ENCODE measurements at places on chromosomes 3 and 15. TPM values are rescaled to one million over a fixed set of nuclear protein-coding genes. Genes with fewer than 3 reads are reported as not detected.
A peak's percentile ranks its signal among the peaks of the same experiment; 100 is the strongest.

GRCh38 chr15:41284427-41285177, 47.8 kb downstream of the OIP5 start:
- DNase-seq, result no peak
- no peaks in the 10 kb centered on the region for H3K27me3 ChIP-seq
- no peaks in the 10 kb centered on the region for H3K36me3 ChIP-seq

GRCh38 chr3:58026598-58026997, 18.4 kb downstream of the FLNB start:
- no peak overlapping the region for H3K27ac ChIP-seq
- no peaks in the 10 kb centered on the region for H3K36me3 ChIP-seq
- H3K4me3 ChIP-seq, result no peak overlapping the region
- H3K4me1 ChIP-seq, result no peaks in the 10 kb centered on the region
- no peak for DNase-seq

GRCh38 chr3:175456466-175456865, 597.3 kb downstream of the NAALADL2 start:
- no peak overlapping the region for H3K4me3 ChIP-seq
- H3K27me3 ChIP-seq, result no peaks in the 10 kb centered on the region
- no peaks in the 10 kb centered on the region for H3K4me1 ChIP-seq
- no peak overlapping the region for H3K27ac ChIP-seq
- no peaks in the 10 kb centered on the region for H3K36me3 ChIP-seq
- no peak for DNase-seq

DNA sequence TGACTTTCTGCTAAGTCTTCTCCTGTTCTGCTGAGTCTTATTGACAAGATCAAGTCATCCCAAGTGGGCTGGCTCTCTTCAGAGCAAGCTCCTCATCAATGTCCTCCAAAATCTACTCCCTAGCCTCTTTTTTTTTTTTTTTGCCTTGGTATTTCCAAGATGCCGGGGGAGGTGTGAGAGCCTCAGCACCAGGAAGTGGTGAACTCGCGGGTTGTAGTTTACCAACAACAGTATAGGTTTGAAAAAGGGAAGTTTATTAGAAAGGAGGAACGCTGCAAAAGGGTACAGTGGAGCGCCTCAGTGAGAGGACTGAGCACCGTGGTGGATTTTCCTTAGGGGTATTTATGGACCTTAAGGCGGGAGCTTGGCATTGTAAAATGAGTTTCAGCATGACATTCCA, 94.3 kb upstream of the SGO1 start:
- no peaks in the 10 kb centered on the region for H3K4me1 ChIP-seq
- H3K27me3 ChIP-seq, result no peaks in the 10 kb centered on the region
- no peak for DNase-seq
- no peak overlapping the region for H3K27ac ChIP-seq
- no peak overlapping the region for H3K4me3 ChIP-seq
- no peaks in the 10 kb centered on the region for H3K36me3 ChIP-seq

DNA sequence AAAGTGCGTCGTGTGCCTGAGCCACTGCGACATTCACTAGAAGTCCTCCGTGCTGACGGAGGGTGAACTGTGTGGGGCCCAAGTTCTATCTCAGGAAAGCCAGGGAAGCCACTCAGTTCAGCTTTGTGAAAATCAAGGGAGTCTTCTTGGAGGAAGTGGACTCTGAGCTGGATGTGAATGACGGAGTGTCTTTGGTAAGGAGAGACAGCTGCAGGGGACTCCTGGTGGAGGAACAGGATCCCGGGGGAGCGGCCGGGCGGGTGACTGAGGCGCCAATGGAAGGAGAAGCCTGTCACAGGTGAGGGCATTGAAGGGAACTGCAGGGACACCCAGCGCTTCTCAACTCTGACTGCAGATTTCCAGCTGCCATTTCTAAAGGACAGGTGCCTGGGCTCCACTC, 75.6 kb downstream of the APBA2 start:
- no peak overlapping the region for H3K4me3 ChIP-seq
- H3K27me3 ChIP-seq, result no peaks in the 10 kb centered on the region
- no peak overlapping the region for H3K27ac ChIP-seq
- no peaks in the 10 kb centered on the region for H3K36me3 ChIP-seq

DNA sequence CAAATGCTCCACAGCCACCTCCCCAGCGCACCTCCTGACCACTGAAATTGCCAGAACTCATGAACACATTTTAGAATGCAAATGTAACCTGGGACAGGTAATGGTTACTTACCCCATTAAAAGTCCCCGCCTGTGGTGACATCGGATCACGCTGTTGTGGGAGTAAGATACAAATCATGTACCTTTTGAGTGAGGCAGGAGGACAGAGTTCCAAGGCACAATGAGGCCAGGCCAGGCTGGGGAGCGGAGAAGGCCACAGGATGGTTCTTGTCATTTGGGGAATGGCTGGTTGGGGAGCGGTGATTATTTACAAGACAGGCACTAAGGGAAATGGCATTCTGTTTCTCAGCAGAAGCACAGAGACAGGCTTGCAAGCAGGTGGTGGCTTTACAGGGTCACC, 490.0 kb downstream of the EDEM1 start:
- no peak overlapping the region for H3K4me3 ChIP-seq
- H3K4me1 ChIP-seq, result no peaks in the 10 kb centered on the region
- no peak overlapping the region for H3K27ac ChIP-seq
- no peak for DNase-seq

GRCh38 chr15:65836665-65837064, 32.6 kb upstream of the RAB11A start:
- DNase-seq, result no peak
- no peaks in the 10 kb centered on the region for H3K27me3 ChIP-seq
- peaks cover 2% of the 10 kb centered on the region for H3K4me1 ChIP-seq

DNA sequence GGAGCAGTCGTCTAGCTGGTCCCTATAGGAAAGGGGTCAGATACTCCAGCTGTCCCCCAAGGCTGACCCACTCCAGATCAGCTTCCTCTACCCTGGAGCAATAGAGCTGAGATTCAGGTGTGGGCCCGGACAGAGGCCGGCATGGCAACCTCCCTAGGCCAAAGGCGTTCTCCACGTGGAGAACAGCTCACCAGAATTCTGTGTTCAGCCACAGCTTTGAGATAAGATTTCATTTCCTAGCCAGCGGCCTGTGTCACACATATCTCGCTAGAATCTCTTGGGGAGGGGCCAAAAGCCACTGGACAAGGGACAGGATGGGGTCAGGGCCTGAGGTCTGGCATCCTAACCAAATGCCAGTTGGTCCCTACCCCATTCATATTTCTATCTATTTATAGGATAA, 20.1 kb downstream of the SRGAP3 start:
- no peak overlapping the region for H3K4me3 ChIP-seq
- no peak for DNase-seq
- H3K36me3 ChIP-seq, result no peaks in the 10 kb centered on the region
- no peaks in the 10 kb centered on the region for H3K4me1 ChIP-seq
- no peaks in the 10 kb centered on the region for H3K27me3 ChIP-seq
- no peak overlapping the region for H3K27ac ChIP-seq

GRCh38 chr3:84126160-84126559, 832.6 kb upstream of the CADM2 start:
- no peak overlapping the region for H3K4me3 ChIP-seq
- H3K27me3 ChIP-seq, result no peaks in the 10 kb centered on the region
- H3K4me1 ChIP-seq, result no peaks in the 10 kb centered on the region
- H3K27ac ChIP-seq, result no peak overlapping the region

GRCh38 chr3:193796089-193796488, 203.1 kb downstream of the OPA1 start:
- no peak overlapping the region for H3K27ac ChIP-seq
- no peak overlapping the region for H3K4me3 ChIP-seq
- H3K36me3 ChIP-seq, result no peaks in the 10 kb centered on the region
- no peak for DNase-seq
- H3K27me3 ChIP-seq, result no peaks in the 10 kb centered on the region
- no peaks in the 10 kb centered on the region for H3K4me1 ChIP-seq

GRCh38 chr15:96340598-96341512, 10.4 kb downstream of the NR2F2 start:
- H3K27ac ChIP-seq, result peak overlapping the region; percentile 81
- peak overlapping the region; percentile 70 for H3K4me3 ChIP-seq
- peak; percentile 66 for DNase-seq
- peaks cover 2% of the 10 kb centered on the region for H3K36me3 ChIP-seq

DNA sequence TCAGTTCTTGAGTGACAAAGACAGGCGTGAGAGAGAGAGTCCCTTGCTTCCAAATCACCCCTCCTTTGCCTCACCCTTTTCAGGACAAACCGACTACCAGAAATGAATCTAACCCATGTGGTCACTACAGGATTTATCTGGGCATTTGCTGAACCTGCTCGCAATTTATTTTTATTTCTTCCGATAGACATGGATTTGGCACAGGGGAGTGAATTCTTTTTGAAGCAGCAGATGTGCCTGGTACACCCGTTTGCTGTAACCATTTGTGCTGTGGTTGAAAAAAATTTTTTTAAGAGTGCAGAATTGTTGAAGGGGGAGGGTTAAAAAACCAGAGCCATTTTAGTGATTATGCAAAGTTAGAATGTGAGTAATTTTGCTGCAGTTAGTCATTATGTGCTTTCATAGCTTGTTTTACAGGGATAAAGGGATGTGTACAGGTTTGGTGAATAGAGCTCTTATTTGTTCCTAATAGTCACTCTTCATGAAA, 442.0 kb downstream of the LPP start:
- no peaks in the 10 kb centered on the region for H3K27me3 ChIP-seq
- H3K36me3 ChIP-seq, result no peaks in the 10 kb centered on the region
- H3K4me1 ChIP-seq, result peaks cover 4% of the 10 kb centered on the region

DNA sequence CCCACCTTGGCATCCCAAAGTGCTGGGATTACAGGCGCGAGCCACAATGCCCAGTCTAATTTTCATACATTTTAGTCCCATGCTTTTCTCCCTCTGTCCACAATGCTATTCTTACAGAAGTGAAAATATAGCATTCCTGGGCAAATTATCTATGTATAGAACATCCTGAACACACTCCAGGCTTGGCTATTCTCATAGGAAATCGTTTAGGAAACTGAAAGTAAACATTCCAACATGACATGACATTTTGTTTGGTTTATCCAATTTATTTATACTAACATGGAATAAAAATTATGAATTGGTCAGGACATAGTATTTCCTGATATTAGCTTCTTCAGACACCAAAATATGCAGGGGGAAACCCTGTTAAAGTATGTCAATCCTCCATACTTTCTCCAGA, 52.6 kb downstream of the SYNM start:
- no peak overlapping the region for H3K27ac ChIP-seq
- no peaks in the 10 kb centered on the region for H3K36me3 ChIP-seq
- H3K27me3 ChIP-seq, result no peaks in the 10 kb centered on the region
- no peaks in the 10 kb centered on the region for H3K4me1 ChIP-seq
- H3K4me3 ChIP-seq, result no peak overlapping the region
- DNase-seq, result no peak

DNA sequence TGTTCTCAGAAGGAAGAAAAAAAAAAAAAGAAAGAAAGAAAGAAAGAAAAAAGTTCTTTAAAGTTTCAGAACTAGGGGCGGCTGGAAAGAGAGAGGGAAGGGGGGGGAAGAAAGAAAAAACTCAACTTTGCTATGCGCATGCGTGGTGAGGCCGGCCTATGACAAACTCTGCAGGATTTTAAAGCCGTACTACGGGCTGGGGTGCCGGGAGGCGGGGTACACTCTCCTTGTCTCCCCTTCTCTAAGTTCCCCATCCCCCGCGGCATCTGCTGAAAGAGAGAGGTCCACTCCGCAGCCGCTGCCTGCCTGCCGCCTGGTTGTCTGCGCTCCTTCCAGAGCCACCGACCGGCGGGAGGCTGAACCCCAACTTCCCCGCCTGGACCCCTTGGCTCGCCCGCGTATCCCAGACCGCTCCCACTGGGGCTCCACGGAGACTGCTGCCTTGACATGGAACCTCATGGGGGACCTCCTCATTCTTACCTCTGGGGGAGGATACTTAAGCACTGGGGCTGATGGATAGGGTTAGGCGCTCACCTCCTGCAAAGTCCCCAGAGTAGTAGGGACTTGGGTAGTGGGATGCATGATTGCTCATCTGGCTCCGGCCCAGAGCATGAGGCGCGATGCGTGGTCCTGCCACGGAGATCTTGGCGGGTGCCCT, 1.4 kb upstream of the WNT5A start:
- no peak overlapping the region for H3K27ac ChIP-seq
- peak overlapping the region; percentile 24 for H3K4me3 ChIP-seq
- H3K27me3 ChIP-seq, result no peaks in the 10 kb centered on the region
- H3K4me1 ChIP-seq, result no peaks in the 10 kb centered on the region
- no peaks in the 10 kb centered on the region for H3K36me3 ChIP-seq

DNA sequence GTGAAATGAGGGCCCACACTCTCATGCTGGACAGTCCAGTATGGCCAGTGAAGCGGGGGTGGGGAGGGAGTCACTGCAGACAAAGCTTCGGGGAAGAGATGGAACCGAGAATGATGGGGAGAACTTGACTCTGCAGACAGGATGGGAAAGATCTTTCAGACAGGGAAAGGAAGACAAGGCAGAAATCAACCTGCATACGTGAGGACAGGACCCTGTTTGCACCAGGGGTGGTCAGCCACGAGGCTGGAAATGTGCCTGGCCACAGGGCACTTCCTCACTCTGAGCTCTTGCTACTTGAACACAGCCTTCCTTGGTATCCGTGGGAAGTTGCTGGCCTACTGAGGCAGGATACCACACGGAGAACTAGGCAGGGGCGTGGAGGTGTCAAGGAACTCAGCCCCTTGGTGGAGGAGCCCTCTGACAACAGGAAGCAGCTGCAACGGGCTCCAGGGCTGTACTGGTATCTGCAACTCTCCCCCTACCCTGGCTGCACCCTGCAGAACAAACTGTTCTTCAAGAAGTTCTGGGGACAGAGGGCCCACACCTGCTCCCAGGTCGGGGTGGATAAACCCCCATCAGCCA, 9.3 kb upstream of the SRP14 start:
- no peaks in the 10 kb centered on the region for H3K36me3 ChIP-seq
- no peak overlapping the region for H3K27ac ChIP-seq
- no peaks in the 10 kb centered on the region for H3K4me1 ChIP-seq
- DNase-seq, result no peak
- no peak overlapping the region for H3K4me3 ChIP-seq

GOLGA8K gene
- total RNA-seq, result 10.0 TPM

CYP8B1 gene
- total RNA-seq, result not detected

CCDC39 gene
- not detected for total RNA-seq

DUT gene
- 77.7 TPM for total RNA-seq

MRAS gene
- total RNA-seq, result 46.3 TPM

ZNF385D gene
- total RNA-seq, result 118 TPM

Measured in aorta (tissue), 5 donors.